Activated CD8-positive, alpha-beta memory T cell treated with anti-CD3 and anti-CD28 coated beads, Interleukin-2, amount 50 U/mL, for 48 hours (primary cell): ENCODE measurements at places on chromosomes 11 and 22.

GRCh38 chr11:2675540-2675939 is 24.3 kb downstream of the KCNQ1OT1 start:
- peak; percentile 23 for DNase-seq

DNA sequence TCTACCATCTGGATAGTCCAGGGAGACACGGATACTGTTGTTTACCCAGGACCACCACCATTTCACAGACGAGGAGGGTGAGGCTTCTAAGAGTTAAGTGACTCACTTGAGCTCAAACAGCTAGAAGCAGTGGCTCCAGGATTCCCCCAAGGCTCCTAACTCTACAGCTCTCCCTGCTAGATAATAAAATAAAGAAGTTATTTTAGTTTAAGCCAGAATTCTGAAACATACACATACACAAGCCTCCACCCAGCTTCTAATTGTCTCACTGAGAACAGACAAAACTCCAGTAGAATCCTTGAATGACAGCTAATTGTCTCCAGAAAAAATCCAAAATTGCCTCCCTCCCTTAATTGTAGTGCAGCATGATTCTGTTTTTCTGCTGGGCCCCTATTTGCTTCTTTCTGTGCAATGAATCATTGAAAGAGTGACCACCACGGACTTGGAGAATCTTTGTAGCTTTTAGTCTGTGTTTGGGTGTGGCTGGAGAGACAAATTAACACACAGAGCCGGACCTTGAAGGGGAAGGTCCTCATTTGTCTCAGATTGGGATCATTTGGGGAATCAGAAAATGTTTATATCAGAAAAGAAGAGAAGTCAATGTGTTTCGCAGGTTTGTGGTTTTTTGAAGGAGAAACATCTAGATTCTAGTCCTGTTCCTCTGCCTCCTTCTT is 64.9 kb downstream of the COMMD9 start:
- no peak for DNase-seq

DNA sequence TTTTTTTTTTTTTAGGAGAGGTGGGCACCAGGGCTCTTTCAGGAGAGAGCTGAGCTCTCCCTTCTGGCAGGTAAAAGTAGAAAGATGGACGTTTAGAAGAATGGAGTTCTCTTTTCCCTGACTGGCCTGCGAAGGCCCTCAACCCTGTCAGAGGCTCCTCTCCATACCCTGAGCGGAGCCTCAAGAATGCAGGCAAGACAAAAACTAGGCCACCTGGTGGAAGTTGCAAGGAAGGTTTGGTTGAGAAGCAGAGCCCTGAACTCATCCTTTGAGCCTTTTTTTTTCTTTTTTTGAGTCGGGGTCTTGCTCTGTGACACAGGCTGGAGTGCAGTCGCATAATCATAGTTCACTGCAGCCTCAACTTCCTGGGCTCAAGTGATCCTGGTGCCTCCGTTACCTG is 1.4 kb downstream of the OTOG start:
- no peak for DNase-seq

GRCh38 chr11:33690290-33691065 is 10.1 kb downstream of the C11orf91 start:
- DNase-seq: no peak

DNA sequence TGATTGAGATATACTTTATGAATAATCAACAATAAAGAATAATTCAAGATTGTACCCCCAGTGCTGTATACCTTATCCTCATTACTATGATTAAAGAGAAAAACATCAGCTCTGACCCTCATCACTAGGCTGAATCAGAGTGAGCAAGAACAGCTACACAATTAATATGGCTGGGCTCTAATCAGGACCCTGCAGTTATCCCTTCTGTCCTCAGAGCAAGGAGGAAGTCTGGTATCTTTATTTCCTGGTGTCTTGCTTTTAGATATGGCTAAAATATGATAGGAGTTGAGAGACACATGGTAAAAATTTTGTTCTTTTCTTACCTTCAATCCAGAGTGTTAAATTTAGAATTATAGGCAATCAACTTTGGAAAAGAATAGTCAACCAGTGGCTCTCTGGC is 28.6 kb upstream of the GAB2 start:
- DNase-seq: no peak

GRCh38 chr11:20310596-20311394 is 52.7 kb upstream of the HTATIP2 start:
- no peak for DNase-seq

- no peak for DNase-seq
Measured at GRCh38 chr11:102469196-102469821, 16.7 kb upstream of the TMEM123 start.

- DNase-seq: no peak
Measured at GRCh38 chr11:117584056-117584830, 212.8 kb downstream of the DSCAML1 start.

DNA sequence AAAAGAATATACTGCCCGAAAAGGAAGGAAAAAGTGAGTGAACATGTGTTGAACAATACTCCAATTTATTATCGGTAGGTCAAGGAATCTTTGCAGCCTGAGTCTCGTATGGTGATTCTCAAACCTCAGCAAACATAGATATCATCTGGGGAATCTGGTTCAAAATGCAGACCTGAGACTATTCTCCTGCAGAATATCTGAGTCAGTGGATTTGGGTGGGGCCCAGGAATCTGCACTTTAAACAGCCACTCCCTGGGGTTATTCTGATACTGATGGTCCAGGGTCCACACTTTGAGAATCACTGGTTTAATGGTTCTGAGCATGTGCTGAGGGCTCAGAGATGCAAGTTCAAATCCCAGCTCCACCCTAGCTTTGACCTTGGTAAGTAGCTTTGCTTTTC is 53.6 kb upstream of the GRK3 start:
- no peak for DNase-seq

GRCh38 chr11:86442420-86442819 is 67.7 kb downstream of the CCDC81 start:
- no peak for DNase-seq

DNA sequence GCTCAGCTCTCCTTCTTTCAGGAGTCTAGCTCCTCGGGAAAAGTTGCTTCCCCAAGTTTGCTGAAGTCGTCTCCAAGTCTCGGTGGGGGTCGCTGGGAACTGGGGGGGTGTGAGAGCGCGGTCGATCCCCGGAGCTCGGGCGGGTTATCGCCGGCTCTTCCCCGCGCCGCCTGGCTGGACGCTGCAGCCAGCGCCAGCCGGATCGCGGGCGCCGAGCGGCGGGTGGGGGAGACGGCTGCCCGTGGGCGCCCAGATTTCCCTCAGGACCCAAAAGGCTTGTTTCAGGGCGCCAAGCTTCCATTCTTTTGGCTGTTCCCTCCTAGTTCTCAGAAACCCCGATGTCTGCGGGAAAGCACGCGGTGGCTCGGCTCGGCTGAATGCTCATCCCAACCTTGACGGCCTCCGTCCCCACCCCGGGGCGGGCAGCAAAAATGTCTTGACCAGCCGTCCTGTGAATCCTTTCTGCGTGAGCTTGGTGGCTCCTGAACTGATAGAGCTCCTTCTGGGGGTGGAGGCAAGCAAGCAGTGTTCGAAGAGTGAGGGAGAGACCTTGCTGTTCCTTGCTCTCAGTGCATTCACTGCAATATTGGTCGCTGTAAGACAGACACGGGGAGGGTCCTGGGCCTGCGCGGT is 1.7 kb downstream of the ZBTB16 start:
- DNase-seq: no peak

DNA sequence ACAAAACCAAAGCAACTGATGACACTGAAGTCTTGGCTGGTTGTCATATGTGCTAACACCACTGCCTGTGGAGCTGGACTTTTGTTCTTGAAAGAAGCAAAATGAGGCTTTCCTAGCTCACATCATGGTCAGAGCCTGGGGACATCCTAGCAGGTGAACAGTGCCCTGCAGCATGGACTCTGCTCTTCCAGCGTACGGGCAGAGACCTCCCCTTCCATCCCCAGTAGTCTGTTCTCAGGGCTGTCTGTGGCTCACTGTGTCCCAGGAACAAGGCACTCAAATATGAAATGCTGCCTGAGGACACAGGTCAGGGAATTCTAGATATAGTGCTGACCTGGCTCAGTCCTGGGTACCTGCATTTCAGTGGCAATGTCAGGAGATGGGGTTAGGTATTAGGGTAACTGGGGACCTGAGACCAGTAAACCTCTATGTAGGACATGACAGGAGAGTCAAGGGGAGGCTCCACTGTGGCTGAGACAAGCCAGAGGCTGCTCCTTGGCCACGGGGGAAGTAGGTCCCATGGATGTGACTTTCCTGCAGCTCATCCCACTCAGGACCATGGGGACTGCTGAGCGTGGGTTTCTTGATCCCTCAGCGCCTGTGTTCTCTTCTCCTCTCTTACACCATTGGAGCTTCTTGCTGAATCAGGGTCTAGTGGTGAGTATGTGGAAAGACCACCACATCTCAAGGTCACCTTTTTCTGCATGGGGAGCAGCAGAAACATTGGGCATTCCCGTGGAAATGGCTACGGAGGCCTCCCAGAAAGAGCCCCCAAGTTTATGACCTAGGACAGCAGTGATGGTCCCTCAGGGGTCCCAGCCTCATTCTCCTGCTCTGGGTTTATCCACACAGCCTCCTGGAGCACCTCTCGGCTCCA is 80.1 kb downstream of the ZNF280B start:
- no peak for DNase-seq

DNA sequence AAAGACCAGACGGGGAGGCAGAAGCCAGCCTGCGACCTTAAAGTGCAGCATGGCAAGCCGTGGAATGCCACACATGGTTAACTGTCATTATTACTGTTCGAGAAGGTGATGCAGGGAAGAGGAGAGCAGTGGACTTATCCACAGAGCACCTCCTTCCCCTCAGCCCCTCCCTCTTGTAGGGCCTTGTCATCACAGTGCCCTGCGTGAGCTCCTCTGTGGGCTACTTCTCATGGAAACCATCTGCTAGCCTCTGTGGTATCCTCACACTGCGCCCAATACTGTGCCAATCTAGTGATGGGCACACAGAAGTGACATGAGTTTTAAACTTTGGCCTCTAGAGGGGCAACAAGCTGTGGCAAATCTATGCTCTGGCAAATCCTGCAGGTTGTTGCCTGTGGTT is 18.2 kb upstream of the CCDC134 start:
- DNase-seq: no peak

GRCh38 chr11:83448686-83449085 is 162.5 kb upstream of the CCDC90B start:
- DNase-seq: no peak

- peak; percentile 39 for DNase-seq
Measured at GRCh38 chr22:28017859-28018258, 98.8 kb upstream of the PITPNB start.

- peak; percentile 85 for DNase-seq
Measured at GRCh38 chr22:45208993-45209838, 31.5 kb downstream of the KIAA0930 start.

DNA sequence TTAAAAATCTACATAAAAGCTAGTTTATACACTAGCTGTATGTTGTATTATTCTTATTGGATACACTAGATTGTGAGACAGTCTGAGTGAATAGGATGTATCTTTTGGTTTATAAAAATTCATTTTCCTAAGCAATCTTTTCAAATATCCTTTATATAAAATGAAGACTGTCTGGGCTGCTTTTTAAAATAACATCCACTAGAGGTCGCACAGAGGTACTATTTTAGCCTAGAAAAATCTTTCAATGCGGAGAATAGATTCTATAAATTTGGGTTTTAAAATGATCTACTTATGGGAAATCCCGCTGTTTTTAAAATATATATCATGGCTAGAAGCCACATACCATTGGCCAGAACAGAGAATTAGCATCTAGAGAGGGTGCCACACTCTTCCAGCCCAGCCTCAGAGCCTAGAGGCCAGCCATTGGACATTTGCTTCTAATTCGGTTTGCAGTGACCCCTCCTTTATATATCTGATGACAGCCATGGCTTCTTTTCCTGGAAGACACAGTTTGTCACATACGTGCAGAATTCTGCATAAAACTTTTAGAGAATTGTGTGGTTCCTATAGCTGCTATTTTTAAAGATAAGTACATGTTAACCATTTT is 7.3 kb downstream of the C11orf97 start:
- DNase-seq: no peak

GRCh38 chr11:35282221-35282882 is 137.0 kb downstream of the SLC1A2 start:
- DNase-seq: no peak

GRCh38 chr11:11499300-11499699 is 122.5 kb downstream of the GALNT18 start:
- DNase-seq: no peak
